Kidney (tissue), 22 donors: ENCODE measurements at places on chromosomes 7 and 10. TPM values are rescaled to one million over a fixed set of nuclear protein-coding genes. Genes with fewer than 3 reads are reported as not detected.

PTPN20 gene
- 2.6 TPM for polyA plus RNA-seq

PLAU gene
- polyA plus RNA-seq = 82.5 TPM

TBX20 gene
- polyA plus RNA-seq = not detected

ANKRD26 gene
- 1.9 TPM for polyA plus RNA-seq

ABCC2 gene
- 15.4 TPM for polyA plus RNA-seq

SEMA3D gene
- 0.82 TPM for polyA plus RNA-seq

FAM131B gene
- polyA plus RNA-seq = 0.19 TPM

FAM221A gene
- 8.7 TPM for polyA plus RNA-seq

UNC5B gene
- polyA plus RNA-seq = 5.5 TPM

GPR15LG gene
- polyA plus RNA-seq = not detected

UTF1 gene
- polyA plus RNA-seq = not detected

FGL2 gene
- polyA plus RNA-seq = 27.5 TPM

PLXNA4 gene
- polyA plus RNA-seq = 0.17 TPM

CYP3A4 gene
- polyA plus RNA-seq = 0.37 TPM

GSAP gene
- polyA plus RNA-seq = 11.7 TPM

OR9A2 gene
- polyA plus RNA-seq = not detected

ASB10 gene
- 0.22 TPM for polyA plus RNA-seq

SYT15B gene
- polyA plus RNA-seq = 0.39 TPM

C10orf53 gene
- not detected for polyA plus RNA-seq
